ENCODE measurements at places on chromosomes 12 and 14.

DNA sequence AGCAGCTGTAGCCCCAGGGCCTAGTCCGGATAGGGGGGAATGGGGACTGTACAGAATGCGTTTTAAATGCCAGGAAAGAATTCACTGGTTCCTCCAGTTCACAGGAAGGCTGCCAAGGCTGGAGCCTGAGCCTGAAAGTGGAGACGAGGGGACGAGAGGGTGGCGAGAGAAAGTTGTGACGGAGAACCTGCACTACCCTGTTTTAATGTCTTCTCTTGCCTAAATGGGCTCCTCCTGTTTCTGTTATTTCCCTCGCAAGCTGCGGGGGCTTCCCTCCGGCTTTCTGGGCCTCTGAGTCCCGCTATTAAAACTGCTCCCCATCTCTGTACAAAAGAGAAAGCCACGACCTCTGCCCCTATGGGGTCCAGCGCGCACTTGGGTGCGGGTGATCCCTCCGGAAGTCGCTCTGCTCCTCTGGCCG, 4.5 kb downstream of the C1QL4 start:
- no peak for DNase-seq

- peak; percentile 98 for DNase-seq
These were observed at the start of gene MDM2 for GRCh38 chr12:68807576-68808387. Gene MDM2, plus strand, starts transcription at chr12:68808177. Its CDS starts 301 bp downstream, at chr12:68808478.

DNA sequence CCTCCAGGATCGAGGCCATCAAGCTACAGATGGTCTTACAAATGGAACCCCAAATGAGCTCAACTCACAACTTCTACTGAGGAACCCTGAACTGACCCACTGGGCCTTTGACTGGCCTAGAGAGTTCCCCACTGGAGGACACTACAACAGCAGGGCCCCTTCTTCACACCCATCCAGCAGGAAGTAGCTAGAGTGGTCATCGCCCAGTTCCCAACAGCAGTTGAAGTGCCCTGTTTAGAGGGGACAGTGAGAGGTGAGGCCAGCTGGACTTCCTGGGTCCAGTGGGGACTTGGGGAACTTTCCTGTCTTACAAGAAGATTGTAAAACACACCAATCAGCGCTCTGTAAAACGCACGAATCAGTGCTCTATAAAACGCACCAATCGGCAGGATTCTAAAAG, 247.9 kb upstream of the BTG1 start:
- DNase-seq: no peak

DNA sequence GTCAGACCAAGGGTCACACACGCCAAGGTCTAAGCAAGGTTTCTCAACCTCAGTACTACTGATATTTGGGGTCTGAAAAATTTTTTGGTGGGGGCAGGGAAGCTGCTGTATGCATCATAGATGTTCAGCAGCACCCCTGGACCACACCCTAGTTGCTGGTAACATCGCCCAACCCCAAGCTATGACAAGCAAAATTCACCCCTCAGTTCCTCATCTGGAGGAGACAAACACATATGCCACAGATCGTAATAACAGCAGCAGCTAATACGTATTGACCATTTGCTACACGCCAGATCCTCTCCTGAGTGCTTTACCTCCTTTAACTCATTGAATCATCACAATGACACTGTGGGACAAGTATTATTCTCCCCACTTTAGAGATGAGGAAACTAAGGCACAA, 46.4 kb downstream of the ACTN1 start:
- peak; percentile 74 for DNase-seq

DNA sequence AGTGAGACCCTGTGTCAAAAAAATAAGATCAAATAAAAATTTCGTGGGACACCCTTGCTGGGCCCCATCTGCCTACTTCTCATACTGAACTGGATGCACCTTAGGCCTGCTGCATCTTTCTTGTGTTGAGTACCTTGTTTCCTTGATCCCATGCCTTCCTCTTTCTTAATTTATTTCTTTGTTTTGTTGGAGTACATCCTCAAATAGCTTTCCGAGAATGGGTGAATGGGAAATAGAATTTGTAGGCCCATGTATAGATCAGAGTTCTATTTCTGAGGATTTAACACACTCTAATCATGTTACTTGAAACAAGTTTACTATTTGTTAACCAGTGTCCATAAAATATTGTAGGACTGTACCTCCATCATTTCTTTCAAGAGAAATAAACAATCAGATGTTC, 23.6 kb downstream of the KCNMB4 start:
- DNase-seq: no peak

DNA sequence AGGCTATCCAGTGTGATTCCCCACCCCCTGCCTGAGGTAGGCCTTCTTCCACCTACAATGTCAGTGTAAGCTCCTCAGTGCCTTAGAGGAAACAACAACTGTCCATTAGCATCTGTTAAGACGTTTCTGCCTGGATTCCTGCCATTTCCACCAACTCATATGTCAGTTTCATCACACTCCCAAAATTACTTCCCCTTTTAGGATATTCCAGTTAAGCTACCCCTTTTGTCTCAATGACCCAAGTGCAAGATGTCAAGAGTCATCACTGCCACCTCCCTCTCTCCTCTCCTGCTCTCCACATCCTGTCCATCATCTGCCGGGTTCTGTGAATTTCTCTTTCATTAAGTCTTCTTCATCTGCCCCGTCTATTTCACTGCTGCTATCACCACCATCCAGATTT, 189.4 kb downstream of the DPF3 start:
- DNase-seq: no peak

DNA sequence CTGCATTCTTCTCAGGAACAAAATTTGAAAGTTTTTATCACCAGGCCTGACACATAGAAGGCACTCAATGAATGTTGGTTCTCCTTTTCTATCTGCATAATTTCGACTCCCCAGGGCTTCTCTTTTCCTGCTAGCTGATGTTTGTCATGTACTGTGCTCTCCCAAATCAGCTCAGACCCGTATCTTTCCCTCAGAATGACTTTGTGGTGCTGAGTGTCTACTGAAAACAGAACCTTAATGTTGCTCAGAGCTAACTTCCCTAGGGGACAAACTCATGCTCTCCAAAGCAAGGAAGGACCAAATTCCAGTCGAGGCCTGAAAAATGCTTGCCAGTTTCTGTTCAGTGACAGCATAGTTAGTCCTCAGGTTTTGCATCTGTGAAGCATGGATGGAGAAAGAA, 1.9 kb downstream of the ARHGDIB start:
- no peak for DNase-seq

- no peak for DNase-seq
These were observed 154.8 kb upstream of the PRKD1 start for GRCh38 chr14:30082486-30082885.

DNA sequence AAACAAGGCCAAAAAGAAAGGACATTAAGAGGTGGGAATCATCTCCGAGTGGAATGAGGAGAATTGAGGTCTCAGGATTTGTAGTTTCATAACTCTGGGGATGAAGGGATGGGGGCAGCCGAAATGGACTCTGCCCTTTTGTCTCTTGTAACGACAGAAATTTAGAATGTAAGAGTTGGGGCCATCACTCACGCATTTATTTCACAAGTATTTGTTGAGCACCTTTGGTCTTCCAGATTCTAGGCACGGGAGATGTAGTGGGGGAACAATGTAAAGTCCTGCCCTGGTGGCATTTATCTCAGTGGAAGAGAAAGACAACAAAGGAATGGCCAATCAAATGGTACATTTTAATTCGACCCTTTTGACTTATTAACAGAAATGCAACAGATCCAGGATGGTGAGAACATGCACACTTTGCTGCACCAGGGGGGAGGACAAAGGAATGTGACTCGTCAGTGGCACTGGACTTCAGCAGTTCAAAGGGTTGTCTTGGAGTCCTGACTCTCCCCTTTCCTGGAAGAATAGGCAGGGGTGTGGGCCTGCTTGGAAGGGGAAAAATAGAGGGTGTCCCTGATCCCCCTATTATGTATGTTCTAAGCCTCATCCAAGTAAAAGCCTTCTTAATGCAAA, 102.0 kb downstream of the TMEM30B start:
- DNase-seq: no peak

DNA sequence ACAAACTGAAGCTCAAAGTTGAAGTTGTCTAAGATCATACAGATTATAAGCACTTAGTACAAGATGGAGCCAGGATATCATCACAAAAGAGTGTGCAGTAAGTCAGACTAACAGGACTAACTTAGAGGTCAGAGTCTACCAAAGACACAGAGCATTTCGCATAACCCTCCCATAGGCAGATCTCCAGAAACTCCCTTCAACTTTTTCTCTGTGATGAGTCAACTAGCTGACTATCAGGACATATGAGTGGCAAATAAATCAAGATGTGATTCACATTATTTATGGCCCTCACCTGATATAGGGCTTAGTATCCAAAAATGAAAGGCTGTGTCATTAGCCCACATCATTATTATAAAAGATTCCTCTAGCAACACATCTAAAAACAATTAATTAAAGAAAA, 484.6 kb downstream of the GALC start:
- no peak for DNase-seq

- DNase-seq: no peak
These were observed 191.3 kb upstream of the CRY1 start for GRCh38 chr12:107284692-107285091.

DNA sequence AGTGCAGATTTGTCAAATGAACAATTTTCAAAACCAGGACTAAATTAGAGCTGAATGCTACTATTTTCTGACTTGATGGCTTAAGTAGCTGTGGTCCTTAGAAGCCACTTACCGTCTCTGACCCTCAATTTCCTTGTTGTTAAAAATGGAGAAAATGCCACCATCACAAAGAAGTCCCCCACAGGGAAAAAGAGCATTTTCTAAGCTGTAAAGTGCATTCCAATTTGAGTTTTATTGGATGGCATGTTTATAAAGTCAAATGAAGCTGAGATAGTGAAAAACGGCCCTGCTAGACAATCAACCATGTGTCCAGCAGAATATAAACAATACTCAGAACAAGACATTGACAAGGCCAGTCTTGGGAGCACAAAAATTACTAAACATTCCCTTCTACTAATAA, 53.6 kb downstream of the GOLGA5 start:
- DNase-seq: no peak

GRCh38 chr14:79166171-79166570, 996.0 kb downstream of the NRXN3 start:
- no peak for DNase-seq

DNA sequence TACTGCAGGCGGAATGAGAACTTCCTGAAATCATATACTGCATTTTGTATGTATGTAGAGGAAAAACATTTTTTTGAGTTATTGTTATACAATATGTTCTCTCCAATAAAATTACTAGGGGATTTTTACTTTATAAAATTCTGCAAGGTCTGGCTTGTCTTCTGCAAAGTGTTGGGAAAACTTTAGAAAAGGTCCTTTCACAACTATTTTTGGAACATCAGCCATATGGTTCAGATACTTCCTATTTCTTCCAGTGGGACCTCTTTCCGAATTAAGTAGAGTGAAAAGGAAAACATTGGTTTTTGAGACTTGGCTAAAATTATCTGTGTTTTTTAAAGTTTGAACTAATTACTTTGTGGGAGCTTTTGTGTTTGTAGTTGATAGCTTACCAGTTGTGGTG, 52.7 kb downstream of the DAAM1 start:
- no peak for DNase-seq

DNA sequence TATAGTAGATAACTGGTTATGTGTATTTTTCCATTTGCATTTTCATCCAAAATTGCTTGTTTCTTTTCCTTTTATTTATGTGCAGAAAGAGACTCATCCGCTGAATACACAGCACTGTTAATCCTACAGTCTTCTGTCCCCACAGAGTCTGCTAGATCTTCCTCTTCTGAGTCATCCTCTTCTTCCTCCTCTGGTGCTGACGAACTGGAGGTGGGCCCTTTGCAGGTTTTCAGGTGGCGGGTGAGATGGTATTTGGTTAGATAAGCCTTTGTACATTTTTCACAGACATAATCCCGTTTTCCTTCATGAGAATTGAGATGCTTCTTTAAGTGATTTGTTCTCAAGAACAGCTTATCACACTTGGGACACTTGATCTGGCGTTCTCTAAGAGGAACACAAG, 26.8 kb downstream of the PRDM4 start:
- DNase-seq: no peak

DNA sequence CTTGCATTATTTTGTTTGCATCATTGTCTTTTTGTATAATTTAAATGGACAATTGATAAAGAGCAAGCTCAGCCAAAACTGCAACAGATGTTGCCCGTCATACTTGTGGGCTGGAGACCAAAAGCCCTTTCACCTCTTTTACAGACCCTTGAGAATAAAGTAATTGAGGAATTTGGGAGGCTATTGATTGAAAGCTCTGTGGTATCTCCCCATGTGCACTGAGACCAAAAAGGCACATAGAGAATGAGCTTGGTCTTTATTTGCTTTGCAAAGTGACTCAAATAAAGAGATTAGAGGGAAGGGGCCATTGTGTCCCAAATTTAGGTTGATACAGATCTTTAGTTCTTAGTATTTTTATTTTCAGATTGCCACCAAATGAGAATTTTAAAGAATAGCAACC, 617.6 kb downstream of the TRHDE start:
- DNase-seq: no peak

DNA sequence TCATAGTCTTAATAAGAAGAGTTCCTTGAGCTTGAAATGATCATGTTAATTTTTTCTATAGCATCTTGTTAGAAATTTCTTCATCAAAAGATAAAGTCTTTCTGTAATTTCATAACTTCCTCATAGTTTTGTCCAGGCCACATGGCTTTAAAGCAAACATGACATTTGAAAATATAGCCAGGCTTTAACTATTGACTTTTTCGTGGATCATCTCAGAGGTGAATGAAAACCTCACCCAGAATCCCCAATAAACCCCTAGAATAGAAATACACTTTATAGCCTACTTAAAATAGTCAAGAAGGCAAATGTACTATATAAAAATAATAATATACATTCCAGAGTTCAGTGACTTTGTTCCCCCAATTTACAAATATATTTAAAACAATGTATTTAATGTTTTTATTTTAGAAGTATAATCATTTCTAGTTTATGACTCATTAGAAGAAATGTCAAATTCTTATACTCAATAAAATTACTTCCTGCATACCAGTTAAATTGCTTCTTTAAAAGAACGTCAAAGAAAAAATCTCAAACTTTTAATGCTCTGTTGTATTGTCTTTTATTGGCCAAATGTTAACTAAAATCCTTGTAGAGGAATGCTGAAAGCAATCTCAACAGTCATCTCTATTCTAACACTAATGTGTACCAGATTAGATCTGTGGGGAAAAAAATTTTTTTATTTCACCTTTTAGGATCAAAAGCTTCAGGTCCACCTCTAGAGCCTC, 21.6 kb downstream of the EXOC5 start:
- DNase-seq: no peak

DNA sequence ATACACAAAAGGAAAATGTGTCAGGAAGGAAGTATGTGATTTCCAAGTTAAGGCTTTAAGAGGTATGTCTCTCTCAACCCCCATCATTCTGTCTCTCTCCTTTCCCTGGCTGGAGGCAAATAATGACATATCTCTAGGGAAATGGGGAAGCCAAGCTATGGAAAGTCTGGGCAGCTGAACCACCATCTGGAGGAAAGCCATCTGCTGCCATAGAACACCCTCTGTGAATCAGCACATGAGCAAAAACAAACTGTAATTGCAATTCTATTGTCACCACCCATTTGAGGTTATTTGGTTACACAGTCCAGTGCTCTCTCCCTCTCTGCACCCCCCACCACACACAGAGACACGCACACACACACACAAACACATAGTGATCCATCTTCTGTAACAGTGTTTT, 766.2 kb downstream of the FLRT2 start:
- DNase-seq: no peak

GRCh38 chr14:59481407-59481806, 2.8 kb downstream of the L3HYPDH start:
- no peak for DNase-seq

GRCh38 chr12:106865683-106866082, 90.0 kb upstream of the TMEM263 start:
- DNase-seq: no peak
